Caco-2 (cell line): ENCODE measurements at places on chromosomes 13 and 19.

DNA sequence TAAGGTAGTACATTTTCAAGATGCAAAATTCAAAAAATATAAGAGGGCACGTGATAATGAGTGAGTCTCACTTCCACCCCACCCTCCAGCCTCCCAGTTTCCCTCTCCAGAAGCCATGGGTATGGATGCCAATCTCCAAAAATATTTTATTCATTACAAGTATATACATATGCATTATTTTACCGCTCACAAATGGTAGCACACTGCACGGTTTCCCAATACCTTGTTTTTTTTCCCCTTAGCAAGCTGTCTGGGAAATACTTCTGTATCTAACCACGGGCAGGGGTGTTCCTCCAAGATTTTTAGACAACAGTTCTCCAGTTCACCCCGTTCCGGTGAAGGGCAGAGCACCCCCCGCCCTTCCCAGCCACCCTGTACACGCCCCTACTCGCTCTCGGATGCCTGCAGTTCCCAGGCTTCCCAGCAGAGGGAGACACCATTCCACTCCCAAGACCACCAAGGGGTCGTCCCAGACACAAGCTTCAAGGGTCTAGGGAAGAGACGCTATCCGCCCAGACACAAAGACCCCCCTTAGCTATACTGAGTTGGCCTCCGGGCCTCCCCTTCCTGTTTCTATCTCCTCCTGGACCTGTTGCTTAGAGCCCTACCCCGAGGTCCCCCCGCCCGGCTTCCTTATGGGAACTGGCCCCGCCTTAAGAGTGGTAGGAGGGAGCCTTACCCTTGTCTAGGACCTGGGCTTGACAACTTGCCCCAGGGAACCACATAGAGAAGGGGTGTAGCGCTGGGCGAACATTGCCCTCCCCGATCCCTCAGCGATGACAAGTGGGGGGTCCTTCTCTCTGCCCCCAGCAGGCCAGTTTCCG lies 1.1 kb upstream of the FXYD3 start:
- peak; percentile 78 for DNase-seq

DNA sequence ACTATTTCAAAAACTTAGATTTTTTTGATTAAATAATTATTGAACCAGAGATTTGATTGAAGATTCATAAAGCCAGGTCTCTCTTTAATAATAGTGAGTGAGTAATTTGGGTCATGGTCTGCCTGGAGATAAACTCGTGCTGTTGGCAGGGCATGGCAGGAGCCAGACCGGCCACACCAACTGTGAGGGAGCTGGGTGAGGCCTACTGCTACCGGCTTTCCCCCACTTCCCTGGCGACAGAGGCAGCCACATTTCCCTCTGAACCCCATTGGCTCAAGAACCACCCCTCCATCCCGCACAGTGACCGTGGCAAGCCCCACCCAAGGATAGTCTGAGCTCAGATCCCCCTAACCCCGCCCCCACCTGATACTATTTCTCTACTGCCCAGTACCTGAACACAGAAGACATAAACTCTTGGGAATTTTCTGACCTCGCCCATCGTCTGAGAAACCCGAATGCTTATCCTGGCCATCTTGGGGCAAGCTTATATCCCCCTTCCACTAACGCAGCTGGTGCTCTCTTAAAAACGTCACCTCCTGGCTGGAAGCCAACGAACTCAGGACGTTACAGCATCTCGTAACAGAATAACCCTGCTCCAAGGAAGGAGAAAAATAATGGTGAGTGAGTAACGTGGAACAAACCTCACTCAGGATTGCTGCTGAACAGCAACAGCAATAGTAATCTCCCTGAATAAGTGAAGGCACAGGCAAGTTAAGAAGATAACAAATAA lies 627.6 kb upstream of the PCDH9 start:
- DNase-seq, result no peak

DNA sequence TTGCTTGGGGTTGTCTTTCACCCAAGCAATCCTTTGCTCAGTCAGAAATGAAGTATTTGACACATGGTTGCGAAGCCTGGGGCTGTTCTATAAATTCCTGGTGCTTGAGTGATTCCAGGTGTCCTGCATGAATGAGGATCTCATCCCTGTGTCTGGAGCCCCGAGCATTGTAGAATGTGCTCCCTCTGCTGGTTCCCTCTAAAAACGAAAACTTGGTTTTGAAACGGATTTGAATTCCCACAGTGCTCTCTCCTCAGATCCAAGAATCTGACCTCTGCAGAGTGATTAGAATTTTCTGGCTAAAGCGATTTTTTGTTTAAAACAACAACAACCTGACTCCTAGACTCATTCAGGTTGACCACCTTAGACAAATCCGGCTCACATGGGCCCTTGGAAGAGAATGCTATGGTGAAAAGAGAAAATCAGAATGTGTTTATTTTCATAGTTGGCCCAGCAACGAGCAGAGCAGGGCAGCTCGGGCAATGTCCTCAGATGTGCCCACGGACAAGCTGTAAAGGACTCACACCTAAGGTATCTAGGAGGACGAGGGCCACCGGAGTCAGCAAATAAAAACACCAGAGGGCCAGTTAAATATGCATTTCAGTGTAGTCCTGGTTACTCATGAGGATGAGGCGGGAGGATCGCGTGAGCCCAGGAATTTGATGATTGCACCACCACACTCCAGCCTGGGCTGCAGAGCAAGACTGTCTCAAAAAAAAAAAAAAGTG lies 8.7 kb upstream of the ATP12A start:
- peak; percentile 69 for DNase-seq

DNA sequence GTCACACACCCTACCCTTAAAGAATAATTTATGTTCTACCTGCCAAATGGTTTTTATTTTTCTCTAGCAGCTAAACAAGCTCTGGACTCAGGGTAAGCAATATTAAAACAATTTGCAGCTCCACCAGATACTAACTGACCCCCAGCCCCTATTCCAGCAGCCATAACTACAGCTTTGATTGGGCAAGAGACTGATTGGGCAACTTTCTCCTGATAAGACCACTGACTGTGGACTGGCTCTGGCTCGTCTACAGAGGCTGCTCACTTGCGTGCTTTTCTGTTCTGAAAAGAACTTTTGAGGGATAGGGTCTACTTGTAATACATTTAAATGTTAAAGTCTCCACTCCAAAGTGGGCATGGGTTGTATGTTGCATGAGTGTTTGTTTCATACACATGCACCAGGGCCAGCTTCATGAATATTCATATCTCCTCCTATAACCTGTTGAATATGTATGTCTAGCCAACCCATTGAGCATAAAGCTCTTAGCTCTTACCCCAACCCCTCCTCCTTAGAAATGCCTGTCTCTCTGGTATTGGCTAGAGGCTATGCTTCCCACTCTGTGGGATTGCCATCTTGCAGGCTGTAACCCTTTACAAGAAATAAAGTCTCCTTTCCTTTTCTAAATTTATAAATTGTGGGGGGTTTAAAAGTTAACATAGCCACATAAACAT lies 19.9 kb downstream of the OR7A5 start:
- no peak for DNase-seq

- DNase-seq, result no peak
Measured at GRCh38 chr19:30235946-30236345, 136.2 kb upstream of the ZNF536 start.

DNA sequence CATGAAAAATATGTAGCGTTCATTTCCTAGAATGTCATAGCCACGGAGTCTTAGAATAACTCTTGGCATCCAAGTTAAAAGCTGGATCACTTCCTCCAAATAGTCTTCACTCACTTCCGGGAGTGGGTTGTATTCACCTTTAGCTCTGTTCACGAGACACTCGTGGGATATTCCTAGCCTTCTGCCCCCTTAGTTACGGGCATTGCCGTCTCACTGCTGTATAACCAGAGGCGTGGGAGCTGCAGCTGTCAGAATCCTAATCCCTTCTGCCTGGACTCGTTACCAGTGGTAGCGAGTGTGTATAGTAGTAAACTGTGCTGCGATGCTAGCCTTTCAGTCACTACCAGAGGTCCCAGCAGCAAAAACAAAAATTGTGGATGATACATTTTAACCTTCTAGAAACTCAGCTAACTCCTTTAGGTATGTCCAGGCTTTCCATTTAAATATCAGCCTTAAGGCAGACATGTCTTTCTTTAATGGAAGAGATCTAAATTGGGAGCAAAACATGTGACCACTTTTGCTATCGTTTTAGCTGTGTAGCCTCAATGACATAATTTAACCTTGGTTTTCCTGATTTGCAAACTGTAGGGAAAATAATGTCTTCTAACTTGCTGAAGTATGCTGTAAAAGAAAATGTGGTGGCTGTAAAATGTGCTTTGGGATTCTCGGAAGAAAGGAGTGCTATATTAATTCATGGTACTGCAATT lies 34.1 kb downstream of the ERCC5 start:
- DNase-seq, result no peak
